ENCODE measurements at places on chromosomes 5 and 9.

DNA sequence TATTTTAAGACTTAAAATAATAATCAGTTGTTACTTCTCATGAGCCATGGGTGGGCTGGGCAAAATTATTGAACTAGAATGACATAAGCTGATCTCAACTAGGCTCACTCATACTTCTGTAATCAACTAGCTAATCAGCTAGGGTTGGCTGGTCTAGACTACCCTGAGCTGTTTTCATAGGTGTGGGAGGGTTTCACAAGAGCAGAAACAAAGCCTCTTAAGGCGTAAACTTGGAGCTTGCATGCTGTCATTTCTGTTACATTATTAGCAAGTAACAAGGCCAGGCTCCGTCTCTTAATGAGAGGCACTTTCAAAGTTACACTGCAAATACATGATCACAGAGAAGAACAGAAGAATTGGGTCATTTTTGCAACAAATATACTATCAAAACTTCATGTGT lies 57.2 kb upstream of the GHR start:
- no peak for DNase-seq

DNA sequence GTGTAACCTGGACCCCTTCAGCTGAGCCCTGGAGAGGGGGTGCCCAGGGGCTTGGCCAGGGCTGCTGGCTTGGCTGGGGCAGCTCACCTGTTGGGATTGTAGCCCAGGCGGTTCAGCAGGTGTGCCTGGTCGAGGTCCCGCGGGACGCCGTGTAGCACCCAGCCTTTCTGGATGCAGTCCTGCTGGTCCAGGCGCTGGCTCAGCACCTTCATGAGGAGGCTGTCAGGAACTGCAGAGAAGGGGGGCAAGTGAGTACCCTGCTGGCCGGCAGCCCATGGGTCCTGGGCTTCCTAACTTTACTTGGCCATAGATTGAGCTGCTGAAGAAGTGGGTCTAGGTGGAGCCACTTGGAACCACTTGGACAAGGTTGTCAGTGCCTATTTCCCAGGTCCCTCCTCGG lies 85.5 kb downstream of the AK8 start:
- no peak for DNase-seq

- no peak for DNase-seq
These were observed 258.1 kb upstream of the EDIL3 start for GRCh38 chr5:84642795-84643194.

GRCh38 chr5:36535859-36536615 lies 70.4 kb upstream of the SLC1A3 start:
- DNase-seq, result no peak

- DNase-seq, result no peak
These were observed 39.4 kb upstream of the HMCN2 start for GRCh38 chr9:130226112-130226511.

DNA sequence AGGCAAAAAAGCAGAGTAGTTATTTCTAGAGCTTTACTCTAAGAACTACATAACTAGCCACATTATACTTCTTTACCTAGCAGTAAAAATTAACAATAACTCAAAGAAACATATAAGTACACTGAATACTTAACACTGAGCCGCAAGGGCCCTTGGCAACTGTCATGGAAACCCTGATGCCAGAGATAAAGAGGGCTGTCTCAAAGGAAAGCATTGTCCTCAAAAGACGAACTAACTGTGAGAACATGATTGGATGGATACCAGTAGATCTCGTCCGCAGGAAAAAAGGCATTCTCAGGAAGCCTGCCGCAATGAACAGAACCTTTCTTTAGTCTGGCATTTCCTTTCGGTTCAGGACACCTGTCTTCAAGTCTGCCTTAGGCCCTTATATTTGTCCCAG lies 379.0 kb upstream of the SLC30A5 start:
- no peak for DNase-seq

DNA sequence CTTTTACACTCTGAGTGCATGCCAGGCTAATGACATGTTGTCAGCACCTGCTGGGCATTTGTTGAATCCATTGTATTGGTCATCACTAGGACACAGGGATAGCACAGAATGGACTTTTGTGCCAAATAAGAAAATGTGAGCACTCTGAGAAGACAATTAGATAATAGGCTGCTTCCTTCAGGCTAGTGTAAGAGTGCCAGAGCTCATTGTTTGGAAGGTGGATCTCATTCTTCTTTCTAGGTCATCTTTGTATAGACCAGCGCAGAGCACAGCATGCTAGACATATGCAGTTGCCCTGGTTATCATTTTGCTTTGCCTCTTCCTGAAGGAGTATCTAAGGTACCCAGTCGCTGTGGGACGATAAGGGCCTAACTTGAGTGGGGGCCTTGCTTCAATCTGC lies 493.4 kb upstream of the COX7C start:
- no peak for DNase-seq

- DNase-seq, result no peak
These were observed 18.4 kb downstream of the UBE2QL1 start for GRCh38 chr5:6466975-6467567.

GRCh38 chr9:109026306-109026705 lies 13.0 kb upstream of the CTNNAL1 start:
- DNase-seq, result no peak

GRCh38 chr5:147113967-147114366 lies 120.9 kb upstream of the STK32A start:
- no peak for DNase-seq

GRCh38 chr9:132283863-132284262 lies 70.9 kb downstream of the SETX start:
- DNase-seq, result no peak

GRCh38 chr5:103218164-103218563 lies 40.4 kb upstream of the MACIR start:
- DNase-seq, result no peak

All from HFF-Myc (cell line).